ENCODE measurements at places on chromosomes 16 and 17.

- no peak for DNase-seq
These were observed 80.5 kb downstream of the MYH13 start for GRCh38 chr17:10292057-10292937.

DNA sequence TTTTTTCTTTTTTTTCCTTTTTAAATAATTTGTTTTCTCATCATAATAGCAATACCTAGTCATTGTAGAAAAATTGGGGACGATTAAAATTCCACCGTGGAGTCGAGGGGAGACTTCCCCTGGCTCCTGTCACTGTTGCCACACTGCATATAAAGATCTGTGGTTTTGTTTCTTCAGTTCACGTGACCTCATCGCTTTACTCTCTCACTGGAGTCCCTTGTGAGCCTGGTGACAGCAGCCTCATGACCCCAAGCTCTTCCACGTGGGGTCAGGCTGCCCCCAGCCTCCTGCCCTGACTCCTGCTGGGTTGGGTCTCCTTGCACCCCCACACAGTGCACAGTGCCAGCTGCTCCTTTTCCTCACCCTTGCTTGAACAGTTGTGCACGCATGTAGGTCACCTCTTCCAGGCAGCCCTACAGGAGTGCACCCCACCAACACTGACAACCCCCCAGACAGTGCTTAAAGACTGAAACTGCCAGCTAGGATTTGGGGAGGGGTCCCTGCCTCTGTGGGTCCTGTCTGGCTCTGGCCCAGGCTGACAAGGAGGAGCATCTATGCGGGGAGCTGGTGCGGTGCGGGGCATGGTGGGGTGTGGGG lies 7.3 kb upstream of the METRNL start:
- DNase-seq: no peak

GRCh38 chr16:71421911-71422310 lies 19.9 kb downstream of the TLE7 start:
- DNase-seq: no peak

- DNase-seq: no peak
These were observed 48.9 kb downstream of the GTF3C1 start for GRCh38 chr16:27500801-27501200.

DNA sequence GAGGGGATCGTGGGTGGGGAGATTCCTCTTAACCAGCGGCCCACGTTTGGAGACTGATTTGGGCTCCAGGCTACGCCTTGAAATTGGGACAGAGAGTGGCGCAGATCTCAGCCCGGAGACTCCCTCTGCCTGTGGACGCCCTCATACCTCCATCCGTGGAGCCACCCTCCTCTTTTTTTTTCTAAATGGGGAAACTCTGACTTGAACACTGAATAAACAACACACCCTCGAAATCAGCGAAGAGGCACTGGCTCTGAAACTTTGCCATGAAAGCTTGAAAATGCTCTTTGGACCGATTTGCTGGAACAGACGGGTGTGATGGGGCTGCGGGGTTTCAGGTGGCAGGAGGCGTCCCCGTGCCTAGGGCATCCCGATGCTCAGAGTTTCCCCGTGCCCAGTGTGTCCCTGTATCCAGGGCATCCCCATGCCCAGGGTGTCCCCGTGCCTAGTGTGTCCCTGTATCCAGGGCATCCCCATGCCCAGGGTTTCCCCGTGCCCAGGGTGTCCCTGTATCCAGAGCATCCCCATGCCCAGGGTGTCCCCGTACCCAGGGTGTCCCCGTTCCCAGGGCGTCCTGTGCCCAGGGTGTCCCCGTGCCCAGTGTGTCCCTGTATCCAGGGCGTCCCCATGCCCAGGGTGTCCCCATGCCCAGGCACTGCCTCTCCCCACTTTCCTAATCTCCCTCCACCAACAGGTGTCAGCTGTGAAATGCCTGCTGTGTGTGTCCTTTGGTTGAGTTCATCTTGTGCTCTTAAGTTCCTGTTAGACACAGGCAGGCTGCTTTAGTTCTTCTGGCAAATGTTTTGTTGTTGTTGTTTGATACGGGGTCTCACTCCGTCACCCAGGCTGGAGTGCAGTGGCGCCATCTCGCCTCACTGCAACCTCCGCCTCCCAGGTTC lies 187.0 kb downstream of the SEC14L1 start:
- no peak for DNase-seq

- DNase-seq: no peak
These were observed 149.5 kb downstream of the TRIM37 start for GRCh38 chr17:58956997-58957724.

DNA sequence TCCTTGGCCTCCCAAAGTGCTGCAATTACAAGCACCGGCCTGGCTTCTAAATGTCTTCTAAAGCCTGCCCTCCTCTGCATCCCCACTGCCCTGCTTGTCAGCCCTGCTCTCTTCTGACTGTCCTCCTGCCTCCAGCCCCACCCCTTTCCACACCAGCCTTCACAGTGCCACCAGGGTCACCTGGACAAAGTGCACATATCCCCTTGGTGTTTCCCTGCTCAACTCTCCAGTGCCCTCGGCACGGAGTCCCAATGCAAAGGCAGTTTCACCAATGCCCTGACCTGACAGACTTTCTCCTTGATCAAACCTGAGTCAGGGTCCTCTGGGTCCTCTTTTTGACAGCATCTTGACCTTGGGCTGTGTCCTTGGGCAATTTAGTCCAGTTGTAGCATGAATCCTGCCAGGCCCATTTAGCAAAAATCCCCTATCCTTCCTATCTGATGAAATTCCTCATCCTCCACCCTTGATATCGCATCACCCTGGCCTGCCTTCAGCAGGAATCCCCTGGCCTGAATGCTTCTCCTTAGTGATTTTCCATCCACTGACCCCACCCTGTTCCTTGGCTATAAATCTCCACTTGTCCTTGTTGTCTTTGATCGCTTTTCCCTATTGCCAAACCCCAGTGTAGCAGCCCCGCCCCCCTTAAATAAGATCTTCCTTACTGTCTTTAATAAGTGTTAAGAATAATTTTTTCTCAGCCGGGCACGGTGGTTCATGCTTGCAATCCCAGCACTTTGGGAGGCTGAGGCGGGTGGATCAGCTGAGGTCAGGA lies 42.7 kb upstream of the ETV4 start:
- no peak for DNase-seq

DNA sequence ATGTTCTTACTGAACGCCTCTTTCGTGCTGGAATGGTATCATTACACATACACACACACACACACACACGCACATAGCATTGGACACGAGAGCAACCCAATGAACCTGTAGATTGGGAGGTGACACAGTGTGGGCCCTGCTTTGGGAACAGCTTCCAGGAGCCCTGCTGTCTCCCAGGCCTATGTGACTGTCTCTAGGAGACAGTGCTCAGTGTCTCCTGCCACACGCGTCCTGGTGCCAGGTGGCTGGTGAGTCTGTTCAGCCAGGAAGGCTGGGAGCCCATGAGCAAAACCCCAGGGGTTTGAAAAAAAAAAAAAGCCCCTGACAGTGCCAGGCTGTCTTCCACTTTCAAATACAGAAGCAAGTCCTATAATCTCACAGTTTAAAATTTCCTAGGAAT lies 2.4 kb upstream of the SPOP start:
- DNase-seq: no peak

- DNase-seq: no peak
These were observed 1449.4 kb downstream of the CDH11 start for GRCh38 chr16:63672493-63672892.

DNA sequence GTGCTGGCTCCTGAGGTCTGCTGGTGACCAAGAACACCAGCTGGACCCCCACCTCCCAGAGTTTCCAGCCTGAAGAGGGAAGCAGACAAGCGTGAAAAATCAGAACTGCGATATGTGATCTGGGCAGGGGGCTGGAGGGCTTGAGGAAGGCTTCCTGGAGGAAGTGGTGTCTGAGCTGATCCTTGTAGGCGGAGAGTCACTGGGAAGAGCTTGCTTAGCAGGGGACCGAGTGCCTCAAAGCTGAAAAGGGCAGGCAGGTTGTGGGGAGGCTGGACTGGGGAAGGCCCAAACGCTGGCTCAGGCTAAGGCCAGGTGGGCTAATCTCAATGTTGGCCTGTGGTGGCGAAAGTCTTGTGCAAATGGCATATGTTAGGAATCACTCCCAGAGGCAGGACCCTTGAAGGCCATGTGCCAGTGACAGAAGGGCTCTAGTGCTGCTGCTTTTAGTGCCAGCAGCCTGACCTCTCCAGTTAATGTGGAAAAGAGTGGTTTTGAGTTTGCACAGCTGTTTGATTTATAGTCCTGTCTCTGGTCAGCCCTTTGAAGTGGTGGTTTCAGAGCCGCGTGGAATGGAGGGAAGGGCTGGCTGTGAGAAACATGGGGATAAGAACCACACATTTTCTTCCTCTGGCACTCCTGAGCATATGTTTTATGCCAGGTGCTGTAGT lies 85.3 kb upstream of the LGALS9 start:
- DNase-seq: no peak

- DNase-seq: no peak
These were observed 73.3 kb downstream of the XYLT1 start for GRCh38 chr16:17397499-17397891.

DNA sequence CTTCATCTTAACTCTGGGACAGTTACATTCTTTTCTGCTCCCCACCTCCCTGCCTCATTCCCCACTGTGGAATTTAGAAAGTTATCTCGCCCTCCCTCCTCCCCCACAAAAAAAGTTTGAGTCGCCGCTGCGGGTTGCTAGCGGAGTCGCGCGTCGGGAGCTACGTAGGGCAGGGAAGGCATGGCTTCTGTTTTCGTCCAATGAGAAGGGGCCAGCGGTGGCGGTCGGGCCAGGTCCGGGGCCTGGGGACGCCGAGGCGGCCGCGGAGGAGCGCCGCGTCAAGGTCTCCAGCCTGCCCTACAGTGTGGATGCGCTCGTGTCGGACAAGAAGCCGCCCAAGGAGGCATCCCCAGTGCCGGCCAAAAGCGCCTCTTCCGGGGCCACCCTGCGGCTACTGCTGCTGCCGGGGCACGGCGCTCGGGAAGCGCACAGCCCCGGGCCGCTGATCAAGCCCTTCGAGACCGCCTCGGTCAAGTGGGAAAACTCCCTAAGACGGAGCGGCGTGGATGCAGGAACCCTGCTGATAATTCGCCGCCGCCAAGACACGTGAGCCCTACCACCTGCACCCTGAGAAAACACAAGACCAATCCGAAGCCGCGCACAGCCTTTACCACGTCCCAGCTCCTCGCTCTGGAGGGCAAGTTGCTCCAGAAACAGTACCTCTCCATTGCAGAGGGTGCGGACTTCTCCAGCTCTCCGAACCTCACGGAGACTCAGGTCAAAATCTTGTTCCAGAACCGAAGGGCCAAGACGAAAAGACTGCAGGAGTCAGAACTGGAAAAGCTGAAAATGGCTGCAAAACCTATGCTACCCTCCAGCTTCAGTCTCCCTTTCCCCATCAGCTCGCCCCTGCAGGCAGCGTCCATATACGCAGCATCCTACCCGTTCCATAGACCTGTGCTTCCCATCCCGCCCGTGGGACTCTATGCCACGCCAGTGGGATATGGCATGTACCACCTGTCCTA lies 8.9 kb downstream of the OR4D1 start:
- peak; percentile 18 for DNase-seq

DNA sequence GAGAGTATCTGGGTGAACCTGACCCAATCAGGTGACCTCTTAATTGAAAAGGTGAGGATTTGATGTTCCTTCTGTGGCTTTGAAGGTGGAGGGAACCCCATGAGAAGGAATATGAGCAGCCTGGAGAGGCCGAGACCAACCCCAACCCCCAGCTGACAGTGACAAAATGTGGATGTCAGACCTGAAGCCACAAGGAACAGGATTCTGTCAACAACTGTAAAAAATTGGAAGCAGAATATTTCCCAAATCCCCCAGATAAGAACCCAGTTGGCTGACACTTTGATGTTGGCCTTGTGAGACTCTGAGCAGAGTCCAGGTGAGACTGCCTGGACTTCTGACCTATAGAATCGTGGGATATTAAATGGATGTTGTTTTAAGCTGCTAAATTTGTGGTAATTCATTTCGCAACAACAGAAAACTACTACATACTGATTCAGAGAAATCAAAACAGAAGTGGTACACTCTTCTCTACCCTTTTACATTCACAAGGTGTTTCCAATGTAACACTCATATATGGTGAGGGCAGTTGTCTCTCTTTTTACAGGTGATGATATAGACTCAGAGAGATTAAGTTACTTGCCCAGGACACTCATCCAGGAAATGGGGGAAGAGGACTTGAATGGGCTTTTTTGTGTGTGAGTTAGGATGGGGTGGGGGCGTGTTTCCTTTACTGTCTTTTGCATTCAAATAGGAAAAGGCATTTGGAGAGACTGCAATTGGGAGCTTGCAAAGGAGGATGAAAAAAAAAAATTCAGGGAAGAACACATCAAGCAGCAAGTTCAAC lies 29.8 kb upstream of the SALL1 start:
- DNase-seq: no peak

GRCh38 chr16:66289051-66289680 lies 77.3 kb upstream of the CDH5 start:
- no peak for DNase-seq

- no peak for DNase-seq
These were observed 74.1 kb downstream of the NT5M start for GRCh38 chr17:17377071-17377967.

DNA sequence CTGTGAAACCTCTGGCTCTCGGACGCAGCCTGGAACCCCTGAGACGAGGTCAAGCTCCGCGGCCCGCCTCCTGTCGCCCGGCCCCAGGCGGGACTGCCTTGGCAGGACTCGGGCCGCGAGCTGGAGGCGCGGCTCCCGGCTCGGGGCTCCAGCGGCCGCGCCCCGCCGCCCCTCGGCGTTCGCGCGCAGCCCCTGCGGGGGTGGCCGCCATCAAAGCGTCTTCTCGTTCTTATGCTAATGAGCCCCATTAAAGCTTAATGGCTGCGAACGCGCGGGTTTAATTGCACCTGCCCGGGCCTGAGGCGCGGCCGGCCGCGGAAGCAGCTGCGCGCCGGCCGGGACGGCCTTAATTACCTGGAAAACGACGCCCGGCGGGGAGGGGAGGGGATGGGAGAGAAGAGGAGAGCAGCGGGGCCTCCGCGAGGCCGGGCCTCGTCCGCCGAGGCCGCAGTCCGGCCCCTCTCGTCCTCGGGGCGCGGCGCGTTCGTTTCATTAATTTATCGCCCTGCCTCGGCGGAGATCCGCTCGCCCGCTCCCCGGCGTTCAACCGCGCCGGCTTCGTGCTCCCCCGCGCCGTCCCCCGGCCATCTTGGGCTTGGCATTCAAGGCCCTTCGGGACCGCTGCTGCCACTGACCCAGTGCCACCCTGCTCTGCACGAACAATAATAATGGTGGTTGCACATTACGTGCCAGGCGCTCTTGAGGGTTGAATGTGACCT lies 19.2 kb downstream of the RAI1 start:
- no peak for DNase-seq

DNA sequence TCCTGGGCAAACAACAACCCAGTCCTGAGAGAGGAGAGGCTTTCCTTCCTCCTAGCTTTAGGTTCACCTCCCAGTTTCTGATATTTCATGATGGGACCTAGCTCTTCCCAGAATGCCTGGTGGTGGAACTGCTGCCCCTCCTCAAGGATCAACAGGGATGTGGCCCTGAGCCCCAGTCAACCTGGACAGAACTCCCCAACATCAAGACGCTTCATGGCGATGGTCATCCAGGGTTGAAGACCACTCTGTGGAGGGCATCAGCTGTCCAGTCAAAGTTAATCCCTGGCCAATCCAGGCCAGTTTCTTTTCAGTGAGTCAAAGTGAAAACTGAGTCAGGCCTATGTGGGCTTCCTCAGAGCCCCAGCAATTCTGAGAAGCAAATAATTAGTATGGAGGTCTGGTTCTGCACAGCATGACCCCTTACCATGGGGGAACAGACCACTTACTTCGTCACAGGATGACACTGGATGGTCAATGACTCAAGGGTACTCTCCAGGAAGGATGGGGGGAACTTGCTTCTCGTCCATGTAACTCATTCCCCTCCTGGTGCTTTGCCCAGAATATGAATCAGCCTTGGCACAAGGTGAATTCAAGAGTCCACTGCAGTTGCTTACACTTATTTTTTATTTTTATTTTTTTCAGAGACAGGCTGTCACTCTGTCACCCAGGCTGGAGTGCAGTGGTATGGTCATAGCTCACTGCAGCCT lies 14.7 kb upstream of the XYLT2 start:
- DNase-seq: no peak

- DNase-seq: no peak
These were observed 720 bp upstream of the ZPBP2 start for GRCh38 chr17:39867084-39867879.

Data from stimulated activated CD8-positive, alpha-beta memory T cell treated with anti-CD3 and anti-CD28 coated beads, Interleukin-15, amount 100 ng/mL, for 4 hours (primary cell).